ENCODE measurements at places on chromosomes 2 and 18. TPM values are rescaled to one million over a fixed set of nuclear protein-coding genes. Genes with fewer than 3 reads are reported as not detected.

GRCh38 chr2:231590614-231591013 lies 2.0 kb upstream of the TEX44 start:
- DNase-seq = no peak

GRCh38 chr2:237251986-237252385 lies 162.0 kb downstream of the COL6A3 start:
- DNase-seq = no peak

DNA sequence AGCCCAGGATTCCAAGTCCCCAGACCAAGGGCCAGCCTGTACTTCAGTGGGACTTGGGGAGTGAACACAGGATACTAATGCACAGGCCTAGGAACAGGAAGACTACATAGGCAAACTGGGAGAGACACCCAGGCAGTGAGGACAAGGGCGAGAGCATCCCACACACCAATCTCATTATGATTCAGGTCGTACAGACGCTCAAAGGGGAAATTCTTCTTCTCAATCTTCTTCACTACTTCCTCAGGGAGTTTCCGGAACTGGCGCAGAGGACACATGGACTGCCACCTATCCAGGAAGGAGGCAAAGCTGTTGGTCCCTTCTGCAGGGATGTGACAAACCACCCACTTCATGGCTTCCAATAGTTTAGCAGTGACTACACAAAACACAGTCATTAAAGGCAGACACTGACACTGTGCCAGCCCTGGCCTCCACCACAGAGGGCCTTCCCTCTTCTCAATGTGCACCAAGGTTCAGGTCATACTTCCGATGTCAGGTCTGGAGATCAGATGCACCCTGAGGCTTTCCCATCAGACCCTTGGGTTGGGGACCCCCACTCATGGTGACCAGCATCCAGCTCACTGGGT lies 18.0 kb downstream of the SNRNP200 start:
- DNase-seq = no peak

DNA sequence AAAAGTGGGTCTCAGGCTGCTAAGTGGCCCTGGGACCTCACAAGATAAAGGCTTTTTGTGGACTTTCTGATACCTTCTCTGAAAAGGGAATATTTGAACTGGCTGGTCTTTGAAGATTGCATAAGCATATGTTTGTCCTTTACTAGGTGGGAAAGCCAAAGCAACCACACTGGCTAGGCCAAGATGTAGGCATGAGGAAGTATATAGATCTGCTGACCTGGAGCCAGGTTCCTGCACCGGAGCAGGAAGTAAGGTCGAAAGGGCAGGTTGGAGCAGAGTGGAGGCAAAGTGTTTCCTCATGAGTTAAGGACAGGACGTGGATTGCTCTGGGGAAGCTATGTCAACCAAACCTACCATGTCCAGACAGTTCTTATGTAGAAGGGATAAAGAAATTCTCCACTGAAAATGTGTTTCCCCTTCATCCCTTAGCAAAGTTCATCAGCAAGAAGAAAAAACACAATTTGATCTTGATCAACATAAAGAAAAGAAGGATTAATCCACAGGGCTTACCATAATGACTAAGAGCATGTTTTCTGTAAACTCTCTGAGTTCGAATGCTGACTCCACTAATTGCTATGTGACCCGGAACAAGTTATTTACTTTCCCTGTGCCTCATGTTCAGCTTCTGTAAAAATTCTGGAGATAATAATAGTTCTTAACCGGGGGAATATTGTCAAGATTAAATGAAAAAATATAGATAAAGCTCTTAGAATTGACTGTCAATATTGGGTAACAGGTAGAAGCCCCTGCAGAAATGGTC lies 156.1 kb upstream of the SRD5A2 start:
- no peak for DNase-seq

- no peak for DNase-seq
Measured at GRCh38 chr2:106065983-106066820, 127.9 kb downstream of the UXS1 start.

- DNase-seq = no peak
Measured at GRCh38 chr2:231347081-231347480, 48.4 kb upstream of the B3GNT7 start.

KCNJ13 gene
- total RNA-seq = not detected

SPEG gene
- total RNA-seq = 32.1 TPM

FHOD3 gene
- 10.1 TPM for total RNA-seq

SPATA3 gene
- total RNA-seq = not detected

LOXL3 gene
- total RNA-seq = 52.4 TPM

TMEM17 gene
- total RNA-seq = 3.7 TPM

C1D gene
- 48.3 TPM for total RNA-seq
